ENCODE measurements at places on chromosomes 3 and 15.
A peak's percentile ranks its signal among the peaks of the same experiment; 100 is the strongest.

GRCh38 chr15:98682992-98683701 lies 34.8 kb downstream of the IGF1R start:
- DNase-seq = no peak

DNA sequence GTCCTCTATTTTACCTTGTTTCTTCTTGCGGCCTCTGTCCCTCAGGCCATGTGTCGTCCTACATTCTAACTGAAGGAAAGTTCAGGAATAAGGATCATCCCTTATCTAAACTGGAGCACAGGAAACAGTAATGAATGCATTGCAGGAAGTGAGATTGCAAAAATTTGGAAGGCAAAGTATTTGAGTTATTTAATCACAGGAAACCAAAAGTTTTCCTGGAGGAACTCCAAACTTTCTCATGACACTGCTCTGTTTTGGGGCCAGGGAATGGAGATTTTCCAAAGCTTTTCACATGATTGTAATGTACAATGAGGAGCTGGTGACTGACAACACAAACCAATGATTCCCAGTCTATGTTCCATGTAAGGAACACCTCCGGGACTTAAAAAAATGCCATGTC lies 57.8 kb upstream of the PLSCR4 start:
- no peak for DNase-seq

- no peak for DNase-seq
These were observed 73.0 kb downstream of the ATP10A start for GRCh38 chr15:25790000-25790660.

- DNase-seq = peak; percentile 75
These were observed 2.8 kb upstream of the BCL6 start for GRCh38 chr3:187748050-187748481.

DNA sequence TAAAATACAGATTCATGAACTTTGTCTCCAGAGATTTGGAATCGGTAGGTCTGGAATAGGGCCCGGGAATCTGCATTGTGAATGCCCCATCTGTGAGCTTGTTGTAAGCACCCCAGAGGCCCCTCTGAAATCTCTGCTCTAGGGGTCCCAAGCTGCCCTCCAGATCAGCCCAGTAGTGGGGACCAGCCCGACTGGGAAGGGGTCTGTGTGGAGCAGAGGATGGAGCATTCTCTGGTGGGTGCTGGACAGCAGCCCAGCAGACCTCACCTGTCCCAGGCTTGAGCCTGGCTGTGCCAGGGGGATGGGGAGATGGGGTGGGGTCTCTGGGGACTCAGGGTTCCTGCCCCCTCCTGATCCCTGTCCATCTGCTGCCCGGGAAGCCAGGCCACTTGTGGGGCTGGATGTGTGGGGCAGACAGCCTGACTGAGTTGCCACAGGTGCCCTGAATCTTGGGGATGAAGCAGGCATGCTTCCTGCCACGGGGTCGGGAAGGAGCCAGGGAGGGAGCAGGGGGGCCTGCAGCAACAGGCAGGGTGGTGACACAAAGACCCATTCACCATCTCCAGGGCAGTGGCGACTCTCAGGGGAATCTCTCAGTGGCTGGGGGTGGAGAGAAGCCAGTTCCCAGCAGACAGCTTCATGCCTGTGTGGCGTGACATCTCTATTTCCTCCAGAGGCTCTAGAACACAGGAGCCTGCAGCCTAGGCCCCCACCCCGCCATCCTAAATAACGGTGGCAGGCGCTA lies 99.3 kb downstream of the WNT7A start:
- no peak for DNase-seq

DNA sequence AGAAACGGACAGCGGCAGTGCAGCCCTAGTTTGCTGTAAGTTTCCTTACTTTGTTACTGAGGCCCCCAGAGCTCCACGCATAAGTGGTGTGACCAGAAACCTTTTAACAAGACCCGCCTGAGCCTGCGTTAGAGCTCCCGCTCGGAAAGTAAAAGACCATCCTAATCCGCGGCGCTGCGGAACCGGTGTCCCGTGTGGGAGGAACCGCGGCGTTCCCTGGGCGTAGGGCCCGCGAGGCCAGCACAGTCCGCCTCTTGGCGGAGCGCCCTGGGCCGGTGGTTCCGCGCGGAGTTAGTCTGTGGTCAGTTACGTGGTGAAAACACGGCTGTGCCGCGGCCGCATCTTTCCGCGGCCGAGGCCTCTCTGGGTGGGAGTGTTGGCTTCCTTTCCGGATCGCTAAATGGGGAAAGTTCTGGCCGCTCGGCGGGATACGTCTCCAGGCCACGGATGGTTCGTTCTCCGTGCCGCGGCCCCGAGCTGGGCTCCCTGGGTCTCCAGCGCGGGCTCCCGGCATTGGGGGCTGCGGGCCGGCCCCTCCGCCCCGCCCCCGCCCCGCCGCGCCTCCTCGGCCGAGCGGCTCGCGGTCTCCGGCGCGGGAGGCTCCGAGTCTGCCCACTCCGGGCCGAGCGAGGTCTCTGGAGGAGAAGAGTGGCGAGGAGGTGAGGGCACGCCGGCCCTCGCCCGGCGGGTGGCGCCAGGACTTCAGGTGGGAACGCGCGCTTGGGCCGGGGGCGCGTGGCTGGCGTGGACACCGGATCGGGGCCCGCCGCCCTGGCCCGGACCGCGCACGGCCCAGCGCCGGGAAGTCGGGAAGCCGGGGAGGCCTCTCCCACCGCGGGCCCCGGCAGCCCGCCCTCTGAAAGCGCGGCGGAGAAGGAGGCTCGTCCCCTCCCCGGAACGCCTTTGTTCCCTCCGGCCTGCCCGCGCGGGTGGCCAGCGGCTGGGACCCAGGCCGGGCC lies 754 bp downstream of the B3GNT5 start:
- no peak for DNase-seq

DNA sequence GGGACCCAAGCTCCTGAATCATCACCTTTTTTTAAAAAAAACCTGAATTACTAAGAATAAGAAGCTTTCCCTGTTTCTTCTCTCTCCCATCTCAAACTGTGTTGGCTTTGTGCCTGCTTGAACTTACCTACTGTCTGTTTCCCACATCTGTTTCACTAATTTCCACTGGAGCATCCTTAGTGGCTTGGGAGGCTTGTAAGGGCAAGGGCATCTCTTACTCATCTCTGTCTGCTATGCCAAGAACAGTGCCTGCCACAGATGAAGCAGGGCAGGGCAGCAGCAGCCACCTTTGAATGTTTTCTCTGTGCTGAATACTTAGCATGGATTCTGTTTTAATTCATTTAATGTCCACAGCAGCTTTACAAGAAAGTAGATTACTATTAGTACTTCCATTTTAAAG lies 42.3 kb downstream of the SNRK start:
- no peak for DNase-seq

- DNase-seq = no peak
These were observed 90.2 kb downstream of the PGPEP1L start for GRCh38 chr15:98917417-98917816.

DNA sequence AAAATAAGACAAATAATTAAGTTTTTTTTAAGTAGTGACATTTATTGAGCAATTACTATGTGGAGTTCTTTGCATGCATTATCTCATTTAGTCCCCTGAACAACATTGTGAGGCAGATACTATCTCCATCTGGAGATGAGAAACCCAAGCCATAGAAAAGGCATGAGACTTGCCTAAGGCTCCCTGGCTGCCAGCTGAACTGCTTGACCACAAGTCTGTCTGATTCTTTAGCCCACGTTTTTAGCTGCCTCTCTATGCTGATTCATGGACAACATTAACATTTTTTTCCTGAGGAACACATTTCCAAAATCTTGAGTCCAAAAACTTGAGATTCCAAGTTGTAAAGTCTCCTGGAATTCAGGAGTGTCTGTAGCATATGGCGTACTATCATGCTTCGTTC lies 263.6 kb upstream of the GOLGA6L4 start:
- no peak for DNase-seq

DNA sequence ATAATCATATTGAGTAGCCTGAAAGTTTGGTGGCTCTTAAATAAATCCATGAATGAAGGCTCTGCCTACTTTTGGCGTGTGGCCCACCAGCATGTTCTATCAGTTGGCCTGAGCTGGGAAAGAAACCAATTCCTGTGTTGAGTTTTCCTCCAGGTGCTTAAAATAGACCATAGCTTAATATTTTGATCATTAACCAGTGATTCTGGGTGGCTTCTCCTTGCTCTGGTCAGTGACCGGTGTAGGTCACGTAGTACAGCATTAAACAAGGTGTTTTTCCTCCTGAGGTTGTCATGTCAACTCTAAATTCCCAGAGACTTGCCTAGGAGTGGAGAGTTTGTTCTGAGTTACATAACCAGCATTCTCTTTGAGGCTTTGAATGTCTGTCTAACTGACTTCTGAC lies 1.3 kb downstream of the HHLA2 start:
- DNase-seq = no peak

- DNase-seq = no peak
These were observed 22.4 kb upstream of the SRP14 start for GRCh38 chr15:40061212-40061901.

- no peak for DNase-seq
These were observed 514.6 kb upstream of the MCTP2 start for GRCh38 chr15:93716615-93717231.

- no peak for DNase-seq
These were observed 213.9 kb downstream of the OCA2 start for GRCh38 chr15:27885201-27885600.

GRCh38 chr15:26165546-26165945 lies 302.4 kb upstream of the ATP10A start:
- DNase-seq = no peak

GRCh38 chr15:78438619-78439285 lies 736 bp downstream of the IREB2 start:
- no peak for DNase-seq

DNA sequence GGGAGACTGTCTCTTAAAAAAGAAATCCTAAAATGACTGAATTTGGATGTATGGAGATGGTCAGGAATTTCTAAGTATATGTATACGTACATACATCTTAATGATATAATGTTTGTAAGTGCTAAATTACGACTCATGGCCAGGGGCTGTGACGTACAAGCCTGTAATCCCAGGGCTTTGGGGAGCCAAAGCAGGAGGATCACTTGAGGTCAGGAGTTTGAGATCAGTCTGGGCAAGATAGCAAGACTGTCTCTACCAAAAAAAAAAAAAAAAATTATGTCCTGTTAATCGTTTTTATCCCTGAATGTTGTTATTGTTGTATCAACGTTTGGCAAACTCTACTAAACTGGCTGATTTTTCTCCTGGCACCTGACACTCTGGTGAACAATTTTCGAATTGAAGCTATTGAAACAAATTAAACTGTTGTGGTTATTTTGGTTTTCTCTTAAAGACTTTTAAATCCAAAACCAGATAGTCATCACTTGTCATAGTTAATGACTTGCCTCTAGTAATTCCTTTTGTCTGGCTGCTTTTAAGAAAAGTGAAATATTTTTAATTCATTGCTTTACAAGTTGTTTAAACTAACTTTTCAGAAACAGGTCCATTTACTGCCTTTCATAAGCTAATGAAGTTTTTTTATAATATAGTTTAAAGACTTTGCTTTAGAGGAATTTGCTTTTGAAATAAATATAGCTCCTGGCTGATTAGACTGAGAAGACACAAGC lies 7.0 kb downstream of the MORF4L1 start:
- no peak for DNase-seq

GRCh38 chr3:53614307-53614706 lies 119.9 kb downstream of the CACNA1D start:
- DNase-seq = no peak

DNA sequence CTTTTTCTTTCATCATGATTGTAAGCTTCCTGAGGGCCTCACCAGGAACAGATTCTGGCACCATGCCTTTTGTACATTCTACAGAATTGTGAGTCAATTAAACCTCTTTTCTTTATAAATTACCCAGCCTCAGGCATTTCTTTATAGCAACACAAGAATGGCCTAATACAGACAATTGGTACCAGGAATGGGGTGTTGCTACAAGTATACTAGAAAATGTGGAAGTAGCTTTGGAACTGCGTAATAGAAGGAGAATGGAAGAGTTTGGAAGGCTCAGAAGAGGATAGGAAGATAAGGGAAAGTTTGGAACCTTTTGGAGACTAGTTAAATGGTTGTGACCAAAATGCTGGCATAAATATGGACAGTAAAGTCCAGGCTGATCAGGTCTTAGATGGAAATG lies 108.9 kb upstream of the PLSCR4 start:
- no peak for DNase-seq

GRCh38 chr3:131608296-131608695 lies 105.5 kb upstream of the MRPL3 start:
- DNase-seq = no peak

Measured in stimulated activated CD4-positive, alpha-beta T cell treated with anti-CD3 and anti-CD28 coated beads, Interleukin-1b, Interleukin-23, amount 100 ng/mL, for 1 hour (primary cell).